ENCODE measurements at places on chromosomes 4 and X.

DNA sequence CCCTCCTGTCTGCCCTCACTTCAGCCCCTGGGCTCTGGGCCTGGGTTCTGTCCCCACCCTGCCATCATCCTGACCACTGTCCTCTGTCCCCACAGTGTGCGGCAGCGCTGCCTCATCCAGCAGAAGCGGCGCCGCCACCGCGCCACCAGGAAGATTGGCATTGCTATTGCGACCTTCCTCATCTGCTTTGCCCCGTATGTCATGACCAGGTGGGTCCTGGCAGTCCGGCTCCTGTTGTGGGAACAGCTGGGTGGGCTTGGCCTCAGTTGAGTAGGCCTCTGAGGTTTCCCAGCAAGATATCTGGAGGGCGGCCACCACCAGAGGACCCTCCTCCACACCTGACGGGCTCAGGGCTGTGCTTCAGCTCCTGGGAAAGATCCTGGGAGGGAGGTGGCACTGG is 2.2 kb downstream of the GPR78 start:
- no peak for DNase-seq

- peak; percentile 77 for DNase-seq
Observed at GRCh38 chrX:79270401-79270800, 96.7 kb downstream of the ITM2A start.

DNA sequence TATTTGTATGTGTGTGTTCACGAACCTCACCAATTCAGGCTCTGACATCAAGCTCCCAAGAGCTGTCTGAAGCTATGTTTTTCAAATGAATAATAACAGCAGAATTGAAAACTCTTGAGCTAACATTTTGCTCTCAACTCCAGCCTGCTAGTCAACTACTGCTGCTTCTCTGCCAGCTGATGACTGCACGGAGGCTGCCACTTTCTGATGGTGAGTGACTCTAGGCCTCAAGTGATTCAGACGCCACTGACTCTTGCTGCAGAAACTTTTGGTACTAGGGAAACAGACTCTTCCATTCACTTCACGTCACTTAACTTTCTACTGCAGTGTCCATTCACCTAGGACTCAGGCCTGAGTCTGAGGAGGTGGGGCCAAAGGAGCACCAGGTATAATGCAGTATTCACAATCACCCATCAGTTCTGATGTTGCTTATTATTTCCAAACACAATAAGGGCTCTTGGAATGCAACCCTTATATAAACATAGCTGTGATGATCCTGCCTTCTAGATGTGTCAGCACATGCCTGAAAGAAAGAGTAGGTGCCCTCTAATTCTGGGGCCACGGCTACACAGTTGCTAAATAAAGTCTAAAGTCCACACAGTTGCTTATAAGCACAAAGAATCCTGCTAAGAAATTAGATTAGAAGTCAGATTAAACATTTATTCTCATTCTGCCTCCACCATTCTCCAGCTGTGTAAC is 16.0 kb downstream of the PRDM8 start:
- no peak for DNase-seq

GRCh38 chr4:74555231-74555630 is 110.3 kb downstream of the AREG start:
- no peak for DNase-seq

DNA sequence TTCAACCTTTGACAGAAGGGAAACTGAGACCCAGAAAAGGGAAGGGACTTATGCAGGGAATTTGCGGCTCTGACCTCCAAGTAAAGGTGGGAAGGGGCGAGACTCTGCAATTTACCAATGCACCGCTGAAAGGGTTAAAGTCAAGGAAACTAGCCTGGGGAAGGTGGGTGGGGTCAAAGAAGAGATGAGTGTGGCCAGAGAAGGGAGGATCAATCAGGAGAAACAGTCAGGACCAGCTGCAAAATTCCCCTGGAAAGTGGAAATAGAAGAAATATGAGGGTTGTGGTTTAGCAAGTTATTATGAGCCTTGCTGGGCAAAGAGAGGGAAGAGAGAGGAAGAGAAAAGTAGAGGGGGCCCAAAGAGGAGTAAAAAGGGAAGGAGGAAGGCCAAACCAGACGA is 30.5 kb downstream of the STARD8 start:
- no peak for DNase-seq

- DNase-seq, result no peak
Observed at GRCh38 chr4:85430697-85431096, 44.3 kb upstream of the ARHGAP24 start.

DNA sequence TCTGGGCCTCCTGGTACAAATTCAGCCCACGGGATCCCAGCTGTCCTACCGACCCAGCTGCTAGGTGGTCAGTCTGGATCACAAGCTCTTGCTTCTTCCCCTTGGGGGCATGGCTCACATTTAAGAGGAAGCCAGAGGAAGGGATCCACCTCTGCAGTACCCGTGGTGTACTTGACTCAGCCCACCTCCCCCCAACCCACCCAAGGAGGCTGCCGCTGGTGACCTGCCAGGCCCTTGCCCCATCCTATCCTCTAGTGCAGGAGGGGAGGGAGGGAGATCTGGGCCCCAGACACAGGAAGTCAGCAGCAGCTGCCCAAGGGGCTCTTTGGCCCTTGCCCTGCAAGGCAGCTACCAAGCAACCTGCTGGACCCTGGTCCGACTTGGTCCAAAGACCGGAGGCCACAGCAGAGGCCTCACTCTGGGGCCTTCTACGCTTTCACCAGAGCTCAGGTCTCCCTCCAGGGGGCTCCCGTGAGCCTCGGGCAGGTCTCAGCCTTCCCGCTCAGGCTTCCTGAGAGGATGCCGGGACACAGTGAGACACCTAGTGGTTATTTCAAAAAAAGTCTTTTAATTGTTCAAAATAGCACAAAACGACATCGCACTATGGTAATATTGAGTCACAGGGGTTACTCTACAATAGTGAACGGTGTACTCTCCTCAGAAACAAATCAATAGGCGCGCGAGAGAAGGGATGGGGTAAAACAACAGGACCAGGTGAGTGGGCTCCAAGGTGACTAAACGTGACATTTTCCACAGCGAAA is 2.7 kb upstream of the RENBP start:
- peak; percentile 86 for DNase-seq

- no peak for DNase-seq
Observed at GRCh38 chr4:162683659-162684370, 482.9 kb downstream of the NAF1 start.

DNA sequence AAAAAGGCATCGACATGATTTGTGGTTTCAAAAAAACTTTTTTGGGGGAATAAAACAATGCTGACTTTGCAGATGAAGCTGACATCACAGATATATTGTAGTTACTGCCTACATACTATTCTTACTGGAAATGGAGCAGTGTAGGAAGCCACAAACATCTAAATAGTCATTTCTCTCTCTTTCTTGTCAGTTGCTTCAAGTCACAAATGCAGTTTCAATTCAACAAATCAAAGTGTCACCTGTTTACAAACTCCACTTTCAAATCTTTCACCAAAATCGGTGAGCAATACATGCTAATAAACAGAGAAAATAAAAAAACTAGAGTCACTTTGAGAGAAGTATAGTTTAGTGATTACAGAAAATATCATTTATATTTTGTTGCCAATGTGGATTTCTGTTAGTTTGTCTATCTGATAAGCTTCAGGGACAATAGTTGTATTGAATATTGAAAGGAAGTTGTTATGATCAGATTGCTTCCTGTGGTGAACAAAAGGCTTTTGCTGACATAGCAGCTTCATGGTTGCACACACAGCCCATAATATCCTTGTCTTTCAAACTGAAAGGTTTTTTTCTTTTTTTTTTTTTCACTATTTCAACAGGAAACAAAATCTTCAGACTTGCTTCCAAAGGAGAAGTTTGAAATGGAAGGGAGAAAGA is 49.7 kb upstream of the PTPN13 start:
- peak; percentile 45 for DNase-seq

DNA sequence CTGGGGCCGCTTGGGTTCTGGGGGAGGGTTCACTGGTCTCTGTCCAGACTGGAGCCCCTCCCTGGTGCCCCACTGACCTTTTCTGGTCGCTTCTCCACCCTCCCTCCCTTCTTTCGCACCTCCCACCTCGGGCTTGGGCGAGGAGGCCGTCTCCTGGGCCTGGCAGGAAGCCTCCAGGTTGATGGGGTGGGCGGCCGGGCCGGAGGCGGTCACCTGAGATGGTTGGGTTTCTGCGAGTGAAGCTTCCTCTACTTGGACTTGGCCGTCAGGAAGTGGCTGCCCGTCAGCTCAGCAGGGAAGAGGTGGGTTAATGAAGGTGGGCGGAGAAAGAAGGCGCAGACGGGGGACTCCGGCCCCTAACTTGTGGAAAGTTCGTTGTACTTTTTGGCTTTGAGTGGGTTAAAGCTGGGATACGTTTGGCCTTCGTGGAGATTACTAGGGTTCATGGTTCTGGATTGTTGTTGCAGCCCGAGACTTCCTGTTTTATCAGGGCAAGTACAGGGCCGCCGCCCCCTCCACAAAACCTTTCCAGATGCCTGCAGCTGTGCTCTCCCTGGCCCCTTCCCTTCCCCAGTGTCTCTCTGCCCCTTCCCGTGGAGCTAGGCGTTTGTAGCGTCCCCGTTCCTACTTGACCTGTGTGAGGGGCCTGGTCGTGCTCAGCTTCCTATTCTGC is 1.2 kb downstream of the AKAP17A start:
- no peak for DNase-seq

DNA sequence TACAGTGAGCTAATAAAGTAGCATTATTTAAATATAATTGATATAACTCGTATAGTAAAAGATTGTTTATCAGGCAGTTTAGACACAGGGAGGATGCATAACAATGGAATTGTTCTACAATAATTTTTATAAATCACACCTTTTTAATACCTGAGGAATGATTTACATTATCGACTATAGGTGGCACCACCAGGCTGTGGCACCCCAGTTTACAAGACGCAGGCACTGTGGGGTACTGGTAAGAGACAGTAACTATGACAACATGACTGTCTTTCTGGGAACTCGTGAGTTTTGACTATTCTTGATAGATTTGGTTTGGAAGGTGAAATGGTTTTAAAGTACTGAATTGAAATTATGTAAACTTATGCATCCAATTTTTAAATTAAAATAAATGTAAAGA is 27.1 kb upstream of the STBD1 start:
- peak; percentile 12 for DNase-seq

DNA sequence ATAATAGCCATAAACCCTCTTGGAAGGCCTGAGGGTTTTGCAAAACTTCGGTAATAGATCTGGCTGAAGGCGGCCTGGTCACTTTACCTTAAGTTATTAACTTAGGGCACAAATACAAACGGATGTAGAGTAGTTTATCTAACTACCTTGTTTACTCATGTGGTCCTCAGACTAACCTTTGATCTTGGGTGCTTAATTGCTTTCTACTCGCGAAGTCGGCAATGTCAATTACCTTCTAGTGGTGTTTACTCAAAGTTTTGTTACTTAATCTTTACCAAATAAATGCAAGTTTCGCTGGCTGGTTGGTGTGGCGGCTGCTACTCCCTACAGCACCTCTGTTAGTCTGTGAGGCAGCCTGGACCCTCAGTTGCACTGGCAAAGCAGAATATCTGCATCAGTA is 8.9 kb upstream of the ZNF141 start:
- DNase-seq, result no peak

GRCh38 chr4:158172261-158173258 is at the start of gene GASK1B:
TSS of gene GASK1B (minus strand) at chr4:158173025. CDS start at chr4:158171375, 1,650 bp downstream.
- DNase-seq, result no peak

GRCh38 chrX:40262157-40263013 is 164.6 kb upstream of the BCOR start:
- no peak for DNase-seq

- DNase-seq, result no peak
Observed at GRCh38 chrX:54641530-54641929, 111.5 kb downstream of the GNL3L start.

DNA sequence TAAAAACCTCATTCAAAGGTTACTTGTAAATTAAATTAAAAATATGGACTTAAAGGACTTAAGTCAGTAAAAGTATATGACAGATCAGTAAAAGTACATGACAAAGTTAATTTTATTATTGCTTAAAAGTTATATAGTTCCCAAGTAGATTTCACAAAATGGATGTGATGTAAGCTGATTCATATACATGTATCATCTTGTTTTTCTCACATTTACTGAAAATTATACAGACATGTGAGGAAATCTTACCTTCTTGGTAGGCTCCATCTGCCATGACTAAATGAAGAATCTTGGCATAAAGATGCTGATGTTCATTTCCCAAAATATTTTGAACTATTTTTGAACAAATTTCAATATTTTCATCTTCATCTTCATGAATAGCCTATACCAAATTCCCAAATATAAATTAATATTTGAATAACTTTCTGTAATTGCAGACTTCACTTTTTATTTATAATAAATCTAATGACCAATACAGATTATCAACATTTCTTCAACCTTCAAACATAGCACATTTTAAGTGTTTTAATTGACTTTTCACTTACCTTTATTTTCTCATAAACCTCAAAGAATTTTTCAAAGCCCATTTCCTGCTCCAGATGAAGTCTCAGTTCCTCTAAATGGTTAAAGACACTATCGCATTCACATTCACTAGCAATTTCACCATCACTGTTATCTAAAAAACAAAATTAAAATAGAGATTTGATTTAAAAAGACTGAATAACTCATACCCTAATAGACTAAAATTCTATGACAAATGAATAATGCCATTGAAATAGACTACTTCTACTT is 129.4 kb upstream of the SH3RF1 start:
- DNase-seq, result no peak

GRCh38 chr4:151091047-151091446 is 8.4 kb upstream of the RPS3A start:
- DNase-seq, result no peak

- no peak for DNase-seq
Observed at GRCh38 chr4:125444166-125444565, 129.4 kb downstream of the FAT4 start.

GRCh38 chrX:71622576-71623450 is 4.5 kb upstream of the CXCR3 start:
- peak; percentile 77 for DNase-seq

DNA sequence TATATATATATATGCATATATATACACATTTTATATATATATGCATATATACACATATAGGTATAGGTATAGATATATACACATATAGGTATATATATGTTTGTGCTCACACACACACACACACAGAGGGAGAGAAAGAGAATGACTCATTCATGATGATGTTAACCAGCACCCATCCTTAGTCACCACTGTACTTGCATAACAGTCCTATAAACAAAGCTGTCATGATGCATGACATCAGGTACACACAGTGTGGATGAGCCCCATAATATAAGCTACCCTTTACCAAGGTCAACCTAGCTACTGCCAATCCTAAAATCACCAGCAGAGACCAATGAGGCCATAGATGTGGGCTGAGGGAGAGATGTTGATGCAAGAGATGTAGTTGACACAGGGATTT is 1408.0 kb downstream of the RAPGEF2 start:
- DNase-seq, result no peak

DNA sequence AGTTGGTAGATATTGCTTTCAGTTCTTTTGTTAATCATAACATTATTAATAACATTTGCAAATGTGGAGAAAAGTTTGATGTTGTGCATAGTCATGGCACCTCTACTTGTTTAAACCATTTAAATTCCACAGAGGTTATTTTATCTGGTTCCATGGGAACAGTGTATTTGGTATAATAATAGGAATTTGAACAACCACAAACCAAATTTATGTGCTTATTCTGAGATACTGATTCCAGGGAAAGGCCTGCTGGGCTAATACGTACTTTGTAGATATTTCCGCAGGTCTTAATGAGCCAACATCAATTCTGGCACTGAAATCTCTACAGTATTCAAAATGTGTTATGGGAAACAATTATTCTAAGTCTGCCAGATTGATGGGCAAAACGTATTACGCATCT is 319.0 kb downstream of the DKK2 start:
- DNase-seq, result no peak
